ENCODE measurements at places on chromosomes 6 and 20. TPM values are rescaled to one million over a fixed set of nuclear protein-coding genes. Genes with fewer than 3 reads are reported as not detected.

- DNase-seq: no peak
These were observed 23.9 kb downstream of the SRC start for GRCh38 chr20:37369846-37370245.

DNA sequence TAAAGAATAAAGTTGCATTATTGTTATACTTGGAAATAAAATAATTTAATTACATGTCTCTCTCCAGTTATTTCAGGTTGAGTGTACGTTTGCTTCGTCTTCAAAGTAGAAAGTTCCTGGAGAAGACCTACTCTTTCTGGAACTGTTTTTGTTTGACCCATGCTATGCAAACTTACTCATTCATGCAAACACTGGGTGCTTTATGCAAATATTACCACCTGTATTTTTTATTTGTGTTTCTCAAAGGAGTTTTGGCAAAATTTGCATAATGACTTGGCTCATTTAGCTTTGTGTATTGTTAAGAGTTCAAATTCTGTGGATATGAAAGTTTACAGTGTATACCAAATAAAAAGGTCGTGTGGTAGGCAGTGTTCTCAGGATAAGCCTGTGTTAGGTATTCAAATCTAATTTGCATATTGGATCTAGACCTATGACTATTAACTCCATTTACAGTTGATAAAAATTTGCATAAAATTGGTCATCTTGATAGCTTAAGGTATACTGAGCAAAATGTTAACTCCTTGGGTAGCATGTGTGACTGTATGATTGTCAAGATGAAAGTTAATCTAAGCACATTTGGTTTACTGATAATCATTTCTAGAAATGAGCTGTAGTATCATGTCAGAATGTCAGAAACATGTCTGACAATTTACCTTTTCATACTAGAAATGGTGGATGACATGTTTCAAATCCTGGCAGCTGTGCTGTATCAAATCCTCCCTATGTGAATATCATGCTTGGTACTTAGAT is 65.2 kb downstream of the CDKAL1 start:
- no peak for DNase-seq

DNA sequence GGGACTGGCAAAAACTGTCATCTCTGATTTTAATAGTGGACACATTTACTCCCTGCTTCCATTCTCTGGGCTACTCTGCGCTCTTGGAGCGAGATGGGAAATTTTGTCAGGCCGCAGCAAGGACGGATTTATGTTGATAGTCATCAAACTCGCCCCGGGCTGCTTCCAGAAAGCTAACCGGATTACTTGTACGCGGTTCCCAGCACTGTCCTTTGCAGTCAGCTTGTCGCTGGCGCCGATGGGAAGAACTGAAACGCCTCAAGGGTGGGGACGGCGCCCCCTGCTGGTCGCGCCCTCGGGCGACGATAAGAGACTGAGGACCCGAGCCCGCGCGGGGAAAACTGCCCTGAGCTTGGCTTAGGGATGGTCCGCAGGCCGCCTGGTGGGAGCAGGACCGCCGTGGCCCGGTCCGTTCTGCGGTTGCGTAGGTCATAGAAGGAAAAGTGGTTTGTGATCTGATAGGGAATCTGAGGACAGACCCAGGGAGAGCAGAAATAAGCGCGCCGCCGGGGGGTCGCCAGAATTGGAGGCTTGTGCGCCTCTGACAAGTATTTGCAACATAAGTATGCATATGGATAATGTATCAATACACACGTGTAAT is 984 bp upstream of the ABT1 start:
- DNase-seq: peak; percentile 97

- no peak for DNase-seq
These were observed 1.5 kb upstream of the PHIP start for GRCh38 chr6:79079561-79080041.

GRCh38 chr6:47545223-47545622 is 67.6 kb downstream of the CD2AP start:
- DNase-seq: no peak

DNA sequence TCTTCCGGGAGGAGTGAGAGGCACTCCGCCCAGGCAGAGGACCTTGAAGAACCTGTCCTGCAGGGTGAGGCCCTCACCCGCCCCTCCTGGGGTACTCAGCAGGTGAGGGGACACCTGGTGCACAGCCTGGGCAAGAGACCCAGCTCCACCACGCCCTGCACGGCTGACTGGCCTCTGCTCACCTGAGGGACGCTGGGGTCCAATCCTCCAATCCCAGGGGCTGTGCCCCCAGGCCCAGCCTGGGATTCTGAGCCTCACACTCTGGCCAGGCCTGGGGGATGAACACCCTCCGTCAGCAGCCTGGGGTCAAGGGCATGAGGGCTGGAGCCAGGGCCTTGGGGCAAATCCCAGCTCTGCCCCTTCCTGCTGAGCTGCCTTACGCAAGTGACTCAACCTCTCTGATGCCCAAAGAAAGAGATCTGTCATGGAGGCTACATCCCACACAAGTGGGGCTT is 149.9 kb upstream of the PTPN1 start:
- no peak for DNase-seq

DNA sequence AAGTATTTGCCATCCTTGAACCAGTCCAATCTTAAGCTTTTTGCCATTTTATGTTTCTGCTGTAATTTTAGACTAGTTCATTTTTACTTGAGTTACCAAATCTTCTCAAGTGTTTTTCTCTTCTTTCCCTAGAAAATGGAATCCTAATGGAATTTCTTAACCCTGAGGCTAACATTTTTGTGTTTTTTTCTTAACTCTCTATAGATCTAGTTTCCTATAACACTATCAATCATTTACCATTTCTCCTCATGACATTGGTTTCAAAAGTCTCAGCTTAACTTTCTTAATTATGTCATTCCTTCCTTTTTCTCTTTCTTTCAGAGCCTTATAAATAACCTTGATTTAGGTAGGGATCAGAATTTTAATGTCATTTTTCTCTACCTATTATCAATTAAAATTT is 54.8 kb downstream of the SENP6 start:
- DNase-seq: no peak

DNA sequence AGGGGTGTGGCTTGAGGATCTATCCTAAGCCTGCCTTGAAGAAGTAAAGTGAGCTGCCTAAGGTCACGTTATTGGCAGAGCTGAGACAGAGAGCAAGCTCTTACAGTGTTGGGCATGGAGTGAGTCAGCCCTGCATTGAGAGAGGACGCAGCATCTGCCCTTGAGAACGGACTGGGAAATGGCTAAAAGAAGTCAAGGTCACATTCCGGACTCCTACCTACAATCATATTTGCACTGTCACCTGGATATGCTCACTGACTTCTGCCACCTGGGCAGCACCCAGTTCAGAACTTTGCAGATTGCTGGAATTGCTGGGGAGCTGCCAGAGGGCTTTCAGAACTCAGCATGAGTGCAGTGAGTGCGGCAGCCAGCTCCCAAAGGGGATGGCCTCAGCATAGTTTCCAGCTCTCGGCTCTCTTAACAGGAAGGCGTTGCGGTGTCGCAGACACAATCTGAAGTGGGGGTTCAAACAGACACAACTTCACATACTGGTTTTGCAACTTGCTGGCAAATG is 199.3 kb upstream of the SGK1 start:
- DNase-seq: peak; percentile 88

GRCh38 chr20:3980260-3981131 is 34.9 kb downstream of the RNF24 start:
- DNase-seq: no peak

DNA sequence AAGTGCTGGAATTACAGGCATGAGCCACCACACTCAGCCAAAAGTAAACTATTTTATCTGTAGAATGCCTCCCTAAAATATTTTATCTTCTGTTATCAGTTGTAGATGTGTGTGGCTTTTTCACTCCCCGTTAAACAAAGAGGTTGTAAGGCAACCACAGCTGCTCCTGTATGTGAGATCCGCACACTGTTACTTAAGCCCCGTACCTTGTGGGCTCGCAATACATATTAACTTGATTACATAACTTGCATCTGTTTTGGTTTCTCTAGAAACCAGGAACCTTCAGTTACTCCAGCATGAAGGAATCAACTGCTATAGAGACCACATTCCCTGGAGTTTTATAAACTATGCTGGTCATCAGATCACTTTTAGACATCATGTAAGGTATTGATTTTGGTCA is 420.1 kb upstream of the SLC35B3 start:
- DNase-seq: no peak

GRCh38 chr6:44028789-44029310 is 98.4 kb downstream of the MRPL14 start:
- DNase-seq: no peak

DNA sequence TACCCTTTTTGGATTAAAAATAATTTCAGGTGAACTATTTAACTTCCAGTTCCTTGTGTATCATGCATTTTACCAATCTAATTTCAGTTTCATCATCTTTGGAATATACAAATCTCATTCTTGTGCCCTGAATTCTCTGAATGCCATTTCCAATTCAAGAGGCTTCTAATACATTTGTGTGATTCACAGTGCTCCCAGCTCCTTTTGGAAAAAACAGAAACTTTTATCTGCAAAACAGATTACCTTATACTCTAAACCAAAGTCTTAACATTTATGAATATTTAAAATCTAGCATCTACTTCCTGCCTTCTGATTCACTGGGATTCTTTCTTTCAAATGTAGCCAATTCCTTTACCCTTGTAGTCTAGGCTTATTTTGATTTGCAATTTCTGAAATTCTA is 11.1 kb upstream of the PEX7 start:
- no peak for DNase-seq

GRCh38 chr20:60224914-60225313 is 266.7 kb downstream of the CDH26 start:
- DNase-seq: no peak

GRCh38 chr20:57768519-57768918 is 58.7 kb upstream of the PMEPA1 start:
- no peak for DNase-seq

GRCh38 chr6:85460154-85460920 is 10.5 kb downstream of the NT5E start:
- DNase-seq: no peak

DNA sequence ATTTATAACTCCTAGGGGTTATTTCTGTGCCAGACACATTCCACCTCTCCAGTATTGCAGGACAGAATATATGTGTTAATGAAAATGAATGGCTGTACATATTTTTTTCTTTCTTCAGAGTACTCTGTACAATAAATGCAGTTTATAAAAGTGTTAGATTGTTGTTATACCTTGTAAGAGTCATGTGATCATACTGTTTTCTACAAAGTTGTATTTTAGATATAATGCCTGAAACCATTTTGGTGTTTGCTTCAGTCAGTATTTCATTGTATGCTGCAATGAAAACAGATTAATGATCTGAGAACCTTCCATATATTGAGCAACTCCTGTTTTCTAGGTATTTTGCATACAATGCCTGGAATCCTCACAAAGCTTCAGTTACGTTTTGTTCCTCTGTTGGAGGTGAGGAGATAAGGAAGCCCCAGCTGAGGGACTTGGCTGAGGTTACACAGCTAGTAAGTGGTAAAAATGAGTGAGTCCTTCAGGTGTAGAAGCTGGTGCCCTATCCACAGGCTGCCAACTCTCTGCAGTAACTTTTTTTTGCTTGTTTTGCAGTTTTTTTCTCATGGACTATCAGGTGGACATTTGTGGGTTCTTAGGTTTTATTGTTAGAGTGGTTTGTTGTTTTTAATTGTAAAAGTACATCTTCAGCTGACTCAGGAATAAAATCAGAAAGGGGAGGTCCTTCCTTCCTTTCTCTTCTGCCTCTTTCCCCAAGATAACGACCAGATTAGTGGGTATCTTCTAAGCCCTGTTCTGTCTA is 11.6 kb downstream of the PDCD2 start:
- no peak for DNase-seq

- DNase-seq: no peak
These were observed 51.3 kb upstream of the TGM3 start for GRCh38 chr20:2244523-2244922.

DNA sequence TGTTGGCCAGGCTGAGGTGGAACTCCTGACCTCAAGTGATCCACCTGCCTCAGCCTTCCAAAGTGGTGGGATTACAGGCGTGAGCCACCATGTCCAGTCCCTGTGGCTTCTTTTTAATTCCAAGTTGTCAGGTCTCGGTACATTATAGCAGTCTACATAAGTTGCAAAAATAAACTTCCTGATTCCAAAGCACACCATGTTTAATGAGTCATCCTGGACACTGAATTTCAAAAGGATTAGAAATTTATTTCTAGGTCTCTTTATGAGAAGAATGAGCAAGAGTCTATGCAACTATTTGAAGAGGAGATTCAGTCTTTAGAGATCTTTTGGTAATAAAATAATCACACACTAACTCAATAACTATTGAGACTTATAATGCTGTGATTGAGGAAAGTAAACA is 63.9 kb upstream of the MCHR2 start:
- DNase-seq: no peak

EYA4 gene
- 20.2 TPM for total RNA-seq

XKR7 gene
- not detected for total RNA-seq

PNPLA1 gene
- total RNA-seq: not detected

HLA-DOB gene
- 0.32 TPM for total RNA-seq

AIF1 gene
- 15.5 TPM for total RNA-seq

TENT5A gene
- total RNA-seq: 69.4 TPM

MDC1 gene
- 13.2 TPM for total RNA-seq

ZFP57 gene
- total RNA-seq: not detected

IRF4 gene
- 0.32 TPM for total RNA-seq

Measured in left ventricle myocardium superior (tissue), 1 donor.